ENCODE measurements at places on chromosomes 3 and 15. TPM values are rescaled to one million over a fixed set of nuclear protein-coding genes. Genes with fewer than 3 reads are reported as not detected.

Gene ENTPD3
- 2.2 TPM for total RNA-seq

Gene CNTN3
- 9.8 TPM for total RNA-seq

Gene KCNMB2
- not detected for total RNA-seq

- no peak for DNase-seq
These were observed 390.7 kb downstream of the EFHB start for GRCh38 chr3:19543212-19543841.

- DNase-seq, result no peak
These were observed 395.4 kb upstream of the THRB start for GRCh38 chr3:24890012-24890411.

Data from aorta (tissue), 5 donors.